ENCODE measurements at places on chromosomes 3 and 15.
A peak's percentile ranks its signal among the peaks of the same experiment; 100 is the strongest.

GRCh38 chr3:125310623-125311081, 64.5 kb downstream of the ZNF148 start:
- DNase-seq: peak; percentile 7

DNA sequence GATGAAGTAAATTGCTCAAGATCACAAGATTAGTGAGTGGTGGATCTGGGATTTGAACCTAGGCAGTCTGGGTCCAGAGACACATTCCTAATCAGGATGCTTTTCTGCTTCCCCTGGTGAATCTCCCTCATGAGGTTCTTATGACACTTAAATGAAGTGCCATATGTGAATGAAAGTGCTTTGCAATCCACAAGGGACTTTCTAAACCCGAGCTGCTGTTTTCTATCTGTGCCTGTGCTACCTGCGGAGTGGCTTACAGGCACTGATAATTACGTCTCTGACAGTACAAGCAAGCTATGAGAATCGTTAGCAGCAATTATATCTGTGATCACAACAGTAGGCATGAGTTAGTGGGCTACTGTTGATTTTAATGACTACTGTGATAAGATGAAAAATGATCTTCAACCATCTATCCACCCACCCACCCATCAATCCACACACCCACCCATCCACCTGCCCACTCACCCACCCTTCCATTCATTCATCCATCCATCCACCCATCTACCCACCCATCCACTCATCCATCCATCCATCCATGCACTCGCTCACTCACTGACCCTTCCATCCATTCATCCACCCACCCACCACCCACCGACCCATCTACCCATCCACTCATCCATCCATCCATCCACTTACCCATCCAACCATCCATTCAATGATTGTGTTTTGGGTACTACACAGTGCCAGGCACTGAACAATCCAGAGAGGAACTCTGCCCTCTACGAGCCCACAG, 51.8 kb downstream of the ATP2B2 start:
- DNase-seq: no peak

DNA sequence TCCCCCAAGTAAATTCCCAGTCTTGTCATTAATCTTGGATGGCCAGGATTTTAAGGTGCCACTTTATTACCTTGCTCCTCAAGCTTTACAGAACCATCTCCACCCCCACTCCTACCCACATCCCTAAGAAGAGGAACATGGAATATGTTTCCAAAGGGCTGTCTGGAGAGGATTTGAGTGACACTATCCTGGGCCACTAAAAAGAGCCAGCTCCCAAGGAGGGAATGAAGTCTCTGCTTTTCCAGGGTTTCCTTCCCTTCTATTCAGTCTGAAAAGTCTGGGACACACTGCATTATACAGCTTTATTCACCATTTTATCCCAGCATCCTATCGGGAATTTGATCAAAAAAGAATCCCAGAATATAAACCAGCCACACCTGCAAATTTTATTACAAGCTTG, 35.6 kb upstream of the MECOM start:
- no peak for DNase-seq

- DNase-seq: no peak
Observed at GRCh38 chr3:61057464-61057863, 193.8 kb downstream of the FHIT start.

DNA sequence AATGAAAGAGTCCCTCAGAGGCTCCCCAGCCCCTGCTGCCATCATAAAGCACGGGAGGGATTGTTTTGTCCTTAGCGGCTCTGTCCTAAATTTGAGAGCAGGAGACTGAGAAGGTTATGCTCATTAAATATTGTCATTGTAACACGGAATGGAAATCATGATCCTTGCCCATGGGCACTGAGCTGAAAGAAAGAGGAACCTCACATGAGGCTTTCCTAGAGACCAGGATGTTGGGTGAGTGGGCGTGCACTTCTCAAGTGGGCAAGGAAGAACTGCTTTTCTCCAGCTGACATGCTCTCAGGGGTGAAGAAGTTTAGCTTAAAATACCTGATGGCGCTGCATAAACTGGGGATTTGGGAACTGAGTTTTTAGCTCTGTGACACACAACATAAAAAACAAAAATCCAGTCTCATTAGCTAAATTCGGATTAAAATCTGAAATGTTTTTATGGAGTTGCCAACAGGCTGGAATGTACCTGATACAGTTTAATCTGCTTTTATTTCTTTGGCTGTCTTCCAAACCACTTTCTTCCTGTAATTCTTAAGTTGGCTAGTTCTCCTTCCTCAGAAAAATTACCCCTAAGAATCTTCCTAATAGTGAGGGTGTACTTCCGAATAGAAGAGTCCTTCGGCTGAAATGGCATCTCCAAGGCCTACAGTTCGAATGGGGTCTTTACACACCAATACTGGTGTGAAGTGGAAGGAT, 31.7 kb downstream of the ADPGK start:
- DNase-seq: no peak

DNA sequence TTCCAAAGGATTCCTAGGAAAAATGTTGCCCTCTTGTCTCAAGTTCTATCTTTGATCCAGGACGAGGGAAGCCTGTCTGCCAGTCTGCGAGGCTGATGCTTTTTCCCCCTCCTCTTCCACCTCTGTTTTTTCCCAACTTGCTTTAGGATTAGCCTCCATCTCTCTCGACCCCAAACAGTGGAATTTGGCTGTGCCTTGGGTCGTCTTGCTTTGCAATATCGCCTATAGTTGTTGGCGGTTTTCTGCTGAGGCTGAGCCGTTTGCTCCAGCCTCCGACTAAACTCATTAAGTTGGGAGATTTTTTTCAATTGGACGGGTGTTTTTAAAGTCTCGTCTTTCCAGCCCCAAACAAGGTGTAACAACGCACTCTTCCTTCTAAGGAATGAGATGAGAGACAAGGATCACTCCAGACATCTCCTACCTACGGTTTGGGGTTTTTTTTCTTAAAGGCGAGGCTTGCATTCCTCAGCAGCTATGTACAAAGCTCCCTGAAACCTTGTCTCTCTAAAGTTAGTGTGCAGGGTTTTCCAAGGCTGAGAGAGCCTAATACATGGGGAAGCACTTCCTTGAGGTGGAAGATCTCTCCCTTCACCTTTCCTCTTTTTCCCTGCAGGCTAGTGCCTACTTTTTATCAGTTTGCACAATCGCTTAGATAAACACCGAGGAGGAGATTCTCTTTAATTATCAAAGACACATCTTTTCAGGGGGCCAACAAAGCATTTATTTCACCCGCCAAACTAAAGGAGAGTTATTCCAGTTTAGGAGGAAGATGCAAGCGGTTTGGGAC, 4.8 kb upstream of the NR2F2 start:
- no peak for DNase-seq

DNA sequence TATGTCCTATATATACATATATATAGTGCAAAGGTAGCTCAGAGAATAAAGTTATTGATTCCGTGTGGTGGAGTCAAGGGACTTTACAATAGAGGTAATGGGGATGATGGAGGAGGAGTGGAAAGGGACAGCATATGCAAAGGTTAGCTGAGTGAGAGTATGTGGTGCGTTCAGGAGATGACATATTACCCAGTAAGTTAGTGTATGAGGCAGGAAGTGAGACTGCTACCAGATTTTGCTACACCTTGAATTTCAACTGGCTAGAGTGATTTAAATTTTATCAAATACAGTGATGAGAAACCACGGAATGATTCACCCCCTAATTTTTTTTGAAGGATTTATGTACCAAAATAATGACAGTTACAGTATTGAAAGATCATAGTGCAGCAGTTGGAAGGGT, 2.8 kb downstream of the ACTL6A start:
- DNase-seq: no peak

DNA sequence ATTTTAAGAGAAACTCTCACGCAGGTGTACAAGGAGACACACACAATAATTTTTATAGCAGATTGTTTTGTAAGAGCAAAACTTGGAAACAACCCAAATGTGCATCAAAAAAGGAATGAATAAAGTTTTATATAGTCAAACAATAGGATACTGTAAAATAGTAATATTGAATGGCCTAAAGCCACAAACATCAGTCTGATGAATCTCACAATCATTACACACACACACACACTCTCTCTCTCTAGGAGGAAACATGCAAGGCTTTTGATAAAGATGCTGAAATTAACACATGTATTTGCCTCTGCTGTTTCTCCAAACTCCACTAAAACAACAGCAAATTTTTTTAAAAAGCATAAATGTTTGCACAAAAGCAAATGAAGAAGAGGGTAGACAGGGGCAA, 37.3 kb downstream of the ADIPOQ start:
- DNase-seq: no peak

GRCh38 chr3:48294611-48295263, 38.7 kb downstream of the SPINK8 start:
- no peak for DNase-seq

DNA sequence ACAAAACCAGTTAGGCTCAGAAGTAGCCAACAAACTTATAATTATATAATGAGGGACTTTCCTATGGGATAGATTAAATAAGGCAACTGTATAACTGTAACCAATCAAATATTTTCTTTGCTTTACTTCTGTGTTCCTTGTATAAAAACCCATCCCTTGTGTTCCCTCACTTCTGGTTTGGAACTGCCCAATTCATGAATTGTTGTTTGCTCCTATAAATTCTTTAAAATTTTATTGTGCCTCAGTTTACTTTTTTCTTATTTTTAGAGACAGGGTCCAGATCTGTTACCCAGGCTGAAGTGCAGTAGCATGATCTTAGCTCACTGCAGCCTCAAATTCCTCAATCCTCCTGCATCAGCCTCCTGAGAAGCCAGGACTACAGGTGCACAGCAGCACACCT, 155.7 kb downstream of the SMAD6 start:
- DNase-seq: no peak

DNA sequence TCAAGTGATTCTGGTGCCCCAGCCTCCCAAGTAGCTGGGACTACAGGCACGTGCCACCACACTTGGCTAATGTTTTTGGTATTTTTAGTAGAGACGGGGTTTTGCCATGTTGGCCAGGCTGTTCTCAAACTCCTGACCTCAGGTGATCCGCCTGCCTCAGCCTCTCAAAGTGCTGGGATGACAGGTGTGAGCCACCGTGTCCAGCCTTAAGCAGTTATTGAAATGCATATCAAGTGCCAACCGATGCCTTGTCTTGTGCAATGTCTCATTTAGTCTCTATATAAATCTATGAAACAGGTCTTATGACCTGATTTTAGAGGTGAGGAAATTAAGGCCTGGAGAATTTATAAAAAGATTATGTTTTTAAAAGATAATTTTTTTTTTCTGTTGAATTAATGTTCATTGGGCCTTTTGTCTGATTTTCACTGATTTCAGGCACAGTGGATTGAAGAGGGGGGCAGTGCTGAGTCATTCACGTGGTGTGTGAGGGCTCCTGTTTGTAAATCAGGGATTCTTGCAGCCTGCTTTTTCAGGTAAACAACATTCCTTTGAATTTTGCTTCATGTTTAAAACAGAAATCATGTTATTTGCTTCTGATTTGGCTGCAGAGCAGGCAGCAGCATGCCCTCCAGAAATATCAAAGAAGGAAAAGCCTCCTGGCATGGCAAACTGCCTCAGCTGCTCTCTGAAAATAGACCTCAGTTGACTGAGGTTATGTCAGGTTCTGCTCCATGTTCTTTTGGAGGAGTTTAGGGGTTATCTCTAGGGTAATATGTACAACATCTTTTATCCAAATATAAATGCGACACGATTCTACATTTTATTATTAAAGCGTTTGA, 407.0 kb upstream of the RGMA start:
- DNase-seq: no peak

DNA sequence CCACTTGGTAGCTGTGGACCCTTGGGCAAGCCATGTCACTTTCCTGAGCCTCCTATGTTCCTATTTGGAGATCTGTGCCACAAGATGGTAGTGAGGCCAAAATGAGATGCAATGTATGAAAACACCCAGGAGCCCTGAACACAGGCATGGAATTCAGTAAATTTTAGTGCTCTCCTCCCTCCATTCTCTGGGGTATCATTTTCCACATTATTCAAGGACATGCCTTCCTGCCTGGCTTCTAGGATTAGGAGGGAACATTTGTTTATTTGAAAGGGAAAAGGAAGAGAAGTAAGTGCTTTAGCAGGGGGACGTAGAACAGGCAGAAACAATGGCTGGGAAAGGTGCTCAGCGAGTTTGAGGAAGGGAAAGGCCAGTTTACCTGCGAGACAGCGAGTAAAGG, 98.8 kb downstream of the ATG7 start:
- DNase-seq: no peak

- no peak for DNase-seq
Observed at GRCh38 chr3:184354754-184355153, 6.7 kb downstream of the CLCN2 start.

DNA sequence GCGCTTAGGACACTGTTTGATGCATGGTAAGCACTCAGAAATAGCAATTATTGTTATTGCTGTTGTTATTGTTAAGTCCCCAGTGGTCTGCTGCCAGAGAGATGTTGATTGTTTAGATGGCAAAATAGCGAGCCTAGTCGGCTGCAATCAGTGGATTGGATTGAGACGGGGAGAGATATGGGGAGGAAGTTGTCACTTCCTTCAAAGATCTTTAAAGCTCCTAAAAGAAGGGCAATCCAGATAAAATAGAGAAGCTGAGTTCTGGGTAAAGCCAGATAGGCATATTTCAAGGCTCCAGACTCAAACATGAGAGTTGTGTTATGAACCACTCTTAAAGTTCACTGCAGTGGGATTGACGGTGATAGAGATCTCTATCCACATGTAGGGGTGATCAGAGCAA, 64.5 kb downstream of the RYR3 start:
- DNase-seq: no peak

- no peak for DNase-seq
Observed at GRCh38 chr15:25900901-25901300, 37.8 kb upstream of the ATP10A start.

- no peak for DNase-seq
Observed at GRCh38 chr15:91611561-91612323, 241.8 kb upstream of the SLCO3A1 start.

GRCh38 chr15:99921101-99921500, 187.9 kb upstream of the LYSMD4 start:
- no peak for DNase-seq

DNA sequence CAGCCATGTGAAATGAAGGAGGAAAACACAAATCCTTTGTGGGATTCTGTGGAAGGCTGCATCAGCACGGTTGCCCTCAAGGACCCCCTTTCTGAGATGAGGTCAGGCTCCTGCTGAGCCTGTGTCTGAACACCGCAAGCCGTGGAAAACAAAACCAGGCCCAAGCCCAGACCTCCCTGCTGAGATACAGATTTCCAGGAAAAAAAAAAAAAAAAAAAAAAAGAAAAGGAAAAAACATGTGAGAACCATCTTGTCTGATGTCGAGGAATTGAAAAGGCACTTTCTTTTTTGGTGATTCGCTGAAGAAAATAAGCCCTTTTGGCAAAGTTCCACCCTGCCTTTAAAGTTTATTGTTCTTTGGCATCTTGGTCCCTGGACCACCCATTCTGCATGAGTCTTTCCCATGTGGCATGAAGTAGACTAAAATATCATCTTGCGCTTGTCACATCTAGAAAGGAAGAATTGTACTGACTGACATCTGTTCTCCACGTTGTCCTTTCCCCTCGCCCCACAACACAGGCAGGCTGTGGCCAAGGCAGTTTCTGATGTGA, 117.6 kb downstream of the CHST2 start:
- no peak for DNase-seq

DNA sequence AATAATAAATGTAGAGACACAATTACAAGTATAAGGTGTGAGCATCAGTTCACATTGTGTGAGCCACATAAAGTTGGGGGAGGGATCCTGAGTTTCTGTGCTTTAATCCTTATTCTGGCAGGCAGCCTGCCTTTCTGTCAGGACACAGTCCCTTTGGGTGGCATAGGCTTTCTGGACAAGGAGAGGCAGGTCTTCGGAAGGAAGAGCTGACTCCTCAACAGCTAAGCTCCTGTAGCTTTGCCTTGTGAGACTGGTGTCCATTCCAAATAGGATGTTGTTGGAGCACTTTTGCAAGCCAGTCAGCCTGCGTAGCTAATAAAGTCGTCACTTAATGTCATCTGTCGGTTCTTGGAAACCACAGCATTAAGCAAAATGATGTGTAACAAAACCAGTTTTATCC, 151.9 kb upstream of the MCTP2 start:
- DNase-seq: no peak

Data from stimulated activated CD8-positive, alpha-beta memory T cell treated with anti-CD3 and anti-CD28 coated beads, Interleukin-15, amount 100 ng/mL, for 4 hours (primary cell).